Stimulated activated CD4-positive, alpha-beta T cell treated with anti-CD3 and anti-CD28 coated beads, TNF-alpha, amount 100 ng/mL, for 24 hours (primary cell): ENCODE measurements at places on chromosomes 7 and 10.

GRCh38 chr10:4301291-4302045, 516.5 kb upstream of the KLF6 start:
- DNase-seq: no peak

DNA sequence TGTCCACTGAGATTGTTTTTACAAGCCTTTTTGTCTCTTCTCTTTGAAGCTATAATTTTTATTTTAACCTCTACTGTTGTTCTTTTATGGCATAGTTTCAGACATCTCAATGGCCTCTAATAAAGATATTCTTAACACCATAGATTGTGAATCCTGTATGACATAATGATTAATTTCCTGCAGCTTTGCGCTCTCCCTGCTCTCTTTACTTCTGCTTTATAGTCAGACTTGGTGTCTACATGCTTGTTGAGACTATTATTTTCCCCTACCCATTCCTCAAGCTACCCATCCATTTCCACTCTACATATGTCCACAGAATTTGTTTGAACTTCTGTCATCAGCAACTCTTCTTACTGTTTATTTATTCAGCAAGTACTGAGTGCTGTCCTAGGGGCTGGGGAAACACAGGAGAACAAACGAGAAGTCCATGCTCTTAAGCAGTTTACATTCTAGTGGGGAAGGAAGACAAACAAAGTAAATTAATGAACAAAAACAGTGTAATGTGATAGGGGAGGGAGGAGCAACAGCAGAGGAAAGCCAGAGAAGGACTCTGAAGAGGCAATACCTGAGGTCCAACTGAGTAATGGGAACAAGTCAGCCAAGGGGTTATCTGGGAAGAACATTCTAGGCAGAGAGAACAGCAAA, 110.1 kb downstream of the CDK14 start:
- no peak for DNase-seq

DNA sequence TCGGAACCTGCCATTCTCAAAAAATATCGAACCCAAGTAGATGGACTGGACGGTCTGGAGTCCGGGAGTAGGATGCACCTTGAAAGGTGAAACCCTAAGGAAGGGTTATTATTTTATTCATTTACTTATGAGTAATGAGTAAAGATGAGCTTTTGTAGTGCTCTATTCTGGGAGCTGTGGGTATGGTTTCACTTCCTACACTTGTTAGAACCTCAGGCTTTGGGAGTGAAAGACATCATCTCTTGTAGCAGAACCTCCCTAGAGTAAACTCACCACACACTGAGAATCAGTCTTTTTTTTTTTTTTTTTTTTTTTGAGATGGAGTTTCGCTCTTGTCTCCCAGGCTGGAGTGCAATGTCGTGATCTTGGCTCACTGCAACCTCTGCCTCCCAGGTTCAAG, 389.4 kb upstream of the AUTS2 start:
- DNase-seq: no peak

- DNase-seq: no peak
These were observed 83.7 kb upstream of the DUSP5 start for GRCh38 chr10:110413903-110414547.

DNA sequence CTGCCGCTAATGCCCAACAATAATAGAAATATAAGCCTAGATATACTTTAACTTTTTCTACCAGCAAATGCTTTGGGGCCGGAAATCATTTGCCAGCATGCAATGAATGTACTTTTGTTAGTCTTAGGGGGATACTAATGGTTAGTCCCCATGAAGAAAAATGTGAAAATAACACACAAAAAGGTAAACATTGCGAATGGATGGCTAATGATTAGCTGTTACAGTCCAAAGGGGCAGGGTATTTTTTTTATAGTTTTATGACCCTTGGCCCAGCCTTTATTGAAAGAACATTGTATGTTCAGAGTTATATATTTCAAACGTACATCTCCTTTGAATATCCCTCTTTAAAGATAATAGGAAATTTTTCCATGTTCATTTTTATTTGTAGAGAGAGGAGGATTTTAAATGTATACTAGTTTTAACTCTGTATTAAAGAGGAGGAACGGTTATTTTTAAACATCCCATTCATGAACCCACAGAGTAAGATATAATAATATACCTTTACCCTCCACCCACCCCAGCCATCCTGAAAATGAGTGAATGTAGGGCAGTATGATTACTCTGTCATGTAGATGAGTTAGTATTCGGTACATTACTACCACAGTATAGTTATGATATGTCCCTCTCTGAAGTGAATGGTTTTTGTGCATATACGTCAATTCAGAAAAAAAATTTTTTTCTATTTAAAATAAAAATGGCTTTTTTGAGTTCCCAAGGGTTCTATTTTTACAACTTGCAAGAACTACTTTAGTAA, 63.6 kb downstream of the ARID5B start:
- DNase-seq: no peak

- no peak for DNase-seq
These were observed 31.6 kb downstream of the SH3PXD2A start for GRCh38 chr10:103823706-103824272.

DNA sequence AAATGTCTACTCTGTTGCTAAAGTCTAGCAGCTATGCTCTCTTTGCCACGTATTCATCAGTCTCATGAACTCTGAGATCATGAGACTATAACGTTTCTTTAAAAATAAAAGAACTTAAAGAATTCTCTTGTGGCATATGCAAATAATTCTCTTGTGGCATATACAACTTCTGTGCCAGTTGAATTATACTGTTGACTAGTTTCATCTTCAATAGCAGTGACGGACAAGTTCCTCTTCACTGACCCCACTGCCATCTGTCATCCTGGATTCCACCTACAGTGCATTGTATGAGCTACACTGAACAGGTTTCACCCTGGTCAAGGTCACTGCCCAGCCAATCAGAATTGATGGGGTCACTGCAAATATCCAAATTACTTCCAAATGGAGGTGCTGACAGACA, 88.2 kb downstream of the CD36 start:
- DNase-seq: no peak

GRCh38 chr10:88194041-88194887, 330.8 kb downstream of the PTEN start:
- peak; percentile 4 for DNase-seq

- no peak for DNase-seq
These were observed 33.9 kb upstream of the ORC5 start for GRCh38 chr7:104241538-104242209.

DNA sequence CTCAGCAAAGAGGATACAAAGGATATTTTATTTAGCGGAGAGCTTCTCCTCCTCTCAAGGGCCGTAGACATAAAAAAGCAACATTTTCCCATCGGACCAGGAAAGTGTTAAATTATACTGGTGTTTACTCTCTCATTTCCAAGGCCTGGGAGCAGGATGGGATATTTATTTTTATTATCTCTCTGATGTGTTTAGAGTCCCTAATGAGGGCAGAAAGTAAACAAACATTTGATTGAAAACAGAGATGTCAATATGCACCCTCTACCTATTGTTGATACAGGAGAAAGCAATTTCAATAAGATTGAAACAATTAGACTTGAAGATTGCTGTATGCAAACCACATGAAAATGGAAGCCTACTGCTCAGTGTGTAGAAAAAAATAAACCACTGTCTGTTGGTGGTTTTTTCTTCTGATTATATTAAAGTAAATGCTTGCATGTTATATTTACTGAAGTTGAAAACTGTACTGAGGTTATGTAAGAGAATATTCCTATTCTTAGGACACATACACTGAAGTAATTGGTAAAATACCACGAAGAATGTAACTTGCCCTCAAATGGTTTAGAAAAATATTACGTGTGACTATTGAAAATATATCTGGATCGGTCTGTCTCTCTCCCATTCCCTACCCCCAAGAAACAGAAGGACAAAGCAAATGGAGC, 59.3 kb downstream of the ATXN7L1 start:
- no peak for DNase-seq

GRCh38 chr7:151056666-151057505, 811 bp downstream of the CDK5 start:
- DNase-seq: no peak

DNA sequence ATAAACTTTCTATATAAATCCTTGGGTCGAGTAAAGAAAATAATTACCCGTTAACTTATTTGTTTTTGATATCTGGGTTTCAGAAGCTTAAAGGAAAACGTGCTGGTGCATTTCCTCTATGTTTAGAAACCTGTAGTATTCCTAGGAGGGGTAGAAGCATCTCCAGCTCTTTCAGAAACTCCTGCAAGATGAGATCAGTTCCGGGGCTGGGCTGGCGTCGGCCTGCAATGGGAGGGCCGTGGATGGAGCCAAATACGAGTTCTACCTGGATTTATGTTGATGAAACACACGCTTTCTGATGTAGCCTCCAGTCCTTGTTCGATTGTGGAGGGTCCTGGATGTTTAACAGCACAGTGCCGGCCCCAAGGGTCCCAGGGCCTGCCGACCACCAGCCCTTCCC, 35.8 kb upstream of the DIP2C start:
- DNase-seq: no peak

- DNase-seq: no peak
These were observed 114.1 kb upstream of the WNT16 start for GRCh38 chr7:121214657-121215056.

DNA sequence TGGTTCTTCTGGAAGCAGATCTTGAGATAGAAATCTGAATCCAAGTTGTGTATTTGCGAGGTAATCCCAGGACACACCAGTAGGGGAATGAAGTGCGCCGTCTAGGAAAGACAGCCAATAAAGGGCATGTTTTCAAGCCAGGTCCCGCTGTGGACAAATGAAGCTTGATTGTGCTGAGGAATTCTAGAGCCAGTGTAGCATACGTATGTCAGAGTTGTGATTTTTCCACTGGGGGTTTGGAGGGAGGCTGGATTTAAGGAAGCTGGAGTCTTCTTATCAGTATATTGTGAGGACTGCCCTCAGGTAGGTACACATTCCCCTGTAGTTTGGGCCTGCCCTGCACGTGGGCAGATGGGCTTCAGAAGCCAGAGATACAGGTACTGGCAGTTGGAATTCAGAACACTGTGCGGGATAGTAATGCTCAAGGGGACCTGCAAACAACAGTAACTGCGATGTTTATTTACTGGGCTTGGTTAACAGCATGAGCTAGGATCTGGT, 50.9 kb downstream of the GALNT11 start:
- DNase-seq: no peak

DNA sequence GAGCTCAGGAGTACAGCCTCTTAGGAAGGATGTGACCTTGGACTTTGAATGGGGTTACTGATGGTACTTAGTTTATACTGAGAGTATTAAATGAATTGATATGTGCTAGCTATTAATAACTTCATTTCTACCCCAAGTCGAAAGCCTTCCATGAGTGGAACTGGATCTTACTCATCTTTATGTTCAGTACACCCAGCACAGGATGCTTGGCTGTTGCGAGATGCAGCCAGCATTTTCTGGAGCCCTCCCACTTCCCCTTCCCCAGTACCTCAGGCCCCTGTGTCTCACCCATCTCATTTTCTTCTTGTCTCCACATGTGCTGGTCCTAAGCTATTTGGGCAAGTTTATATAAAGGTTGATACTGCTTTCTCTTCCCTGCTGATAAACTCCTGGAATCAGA, 7.2 kb downstream of the UPP1 start:
- no peak for DNase-seq

DNA sequence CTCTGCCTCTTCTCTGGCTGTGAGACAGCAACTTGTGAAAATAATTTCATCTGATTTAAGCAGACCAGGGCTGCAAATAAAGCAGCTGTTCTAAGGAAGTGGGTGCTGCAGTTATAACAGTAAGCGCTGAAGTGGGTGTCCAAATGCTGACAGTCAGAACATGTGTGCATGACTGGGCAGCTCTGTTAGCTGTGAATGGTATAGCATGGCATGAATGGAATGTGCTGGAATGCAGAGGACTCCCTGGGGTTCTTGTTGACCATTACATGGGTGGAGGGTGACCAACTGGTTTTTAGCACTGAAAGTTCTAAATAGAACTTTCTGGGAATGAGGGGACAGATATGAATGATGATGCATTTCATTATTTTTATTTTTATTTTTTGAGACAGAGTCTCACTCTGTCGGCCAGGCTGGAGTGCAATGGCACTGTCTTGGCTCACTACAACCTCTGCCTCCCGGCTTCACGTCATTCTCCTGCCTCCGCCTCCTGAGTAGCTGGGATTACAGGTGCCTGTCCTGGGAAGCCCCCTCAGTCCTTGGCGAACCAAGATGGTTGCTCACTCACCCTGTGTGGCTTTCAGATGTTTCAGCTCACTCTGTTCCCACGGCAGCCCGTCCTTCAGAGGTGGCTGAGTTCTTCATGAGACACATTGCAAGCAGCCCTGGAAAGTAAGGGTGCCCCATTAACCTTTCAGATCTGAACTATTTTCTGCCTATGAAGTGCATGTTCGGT, 319.8 kb upstream of the PHYHIPL start:
- no peak for DNase-seq

DNA sequence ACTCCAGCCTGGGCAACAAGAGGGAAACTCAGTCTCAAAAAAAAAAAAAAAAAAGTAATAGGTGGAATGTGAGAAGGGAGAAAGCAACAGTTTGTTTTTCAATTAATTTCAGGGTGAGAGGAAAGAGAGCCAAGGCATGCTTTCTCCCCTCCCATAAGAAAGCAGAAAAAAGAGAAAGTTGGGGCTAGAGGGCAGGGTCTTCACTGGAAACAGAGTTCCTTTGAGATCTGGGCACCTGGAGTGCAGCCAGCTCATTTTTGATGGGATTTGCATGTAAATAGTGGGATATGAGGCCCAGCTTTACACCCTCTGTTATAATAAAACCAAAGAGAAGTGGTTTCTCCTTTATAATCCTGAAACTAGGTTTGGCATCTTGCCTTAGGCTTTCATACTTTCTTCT, 13.8 kb upstream of the STOX1 start:
- DNase-seq: no peak

DNA sequence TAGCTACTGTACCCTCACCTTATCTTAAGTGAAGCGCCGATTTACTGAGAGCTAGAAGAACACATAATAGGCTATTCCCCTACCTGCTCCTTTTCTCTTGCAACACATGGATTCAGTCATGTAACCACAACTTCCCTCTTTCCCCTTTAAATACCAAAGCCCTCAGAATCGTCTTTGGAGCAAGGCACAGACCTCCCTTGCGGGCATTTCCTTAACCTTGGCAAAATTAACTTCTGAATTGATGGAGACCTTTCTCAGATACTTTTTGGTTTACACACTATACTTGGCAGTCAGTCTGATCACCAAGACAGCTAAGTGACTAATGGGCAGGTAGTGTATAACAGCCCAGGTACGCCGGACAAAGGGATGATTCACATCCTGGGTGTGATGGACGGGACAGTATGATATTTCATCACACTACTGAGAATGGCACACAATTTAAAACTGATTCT, 72.7 kb upstream of the SEC61G start:
- no peak for DNase-seq

DNA sequence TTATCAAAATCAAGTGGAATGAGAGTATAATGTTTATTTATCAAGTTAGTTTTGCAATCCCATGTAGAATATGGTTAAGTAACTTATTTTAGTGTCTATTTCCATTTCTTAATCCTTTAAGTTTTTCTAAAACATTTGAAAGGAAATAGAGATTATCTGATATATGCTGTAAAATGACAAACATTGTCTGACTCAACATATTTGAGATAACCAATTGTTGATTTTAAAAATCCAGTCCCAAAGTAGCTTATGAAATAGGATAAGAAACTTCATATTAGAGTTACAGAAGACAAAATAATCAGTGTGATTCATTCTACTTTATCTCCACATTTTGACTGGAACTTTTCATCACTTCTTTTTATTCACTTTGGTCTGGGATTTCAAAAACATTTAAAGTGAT, 38.7 kb upstream of the CDK1 start:
- DNase-seq: no peak
